CD4-positive, alpha-beta T cell treated with Interleukin-6 at 100 ng/mL for 8 hours (primary cell): ENCODE measurements at places on chromosomes 6 and 20.

- DNase-seq, result no peak
These were observed 101.3 kb downstream of the FOXO3 start for GRCh38 chr6:108661982-108662381.

DNA sequence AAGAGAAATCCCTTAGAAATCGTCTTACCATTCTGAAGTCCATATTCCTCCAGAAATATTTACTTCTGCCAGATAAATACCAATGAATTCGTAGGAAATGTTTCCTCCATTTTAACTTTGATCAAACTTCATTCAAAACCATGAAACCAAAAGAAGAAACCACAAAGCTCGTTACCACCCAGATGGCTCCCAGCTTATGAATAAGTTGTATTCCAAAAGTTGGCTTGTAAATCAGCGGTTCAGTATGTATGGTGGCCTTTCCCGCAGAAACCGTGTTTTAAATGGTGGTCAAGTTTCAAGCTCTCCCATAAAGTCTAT is 73.6 kb upstream of the RIPOR2 start:
- no peak for DNase-seq

DNA sequence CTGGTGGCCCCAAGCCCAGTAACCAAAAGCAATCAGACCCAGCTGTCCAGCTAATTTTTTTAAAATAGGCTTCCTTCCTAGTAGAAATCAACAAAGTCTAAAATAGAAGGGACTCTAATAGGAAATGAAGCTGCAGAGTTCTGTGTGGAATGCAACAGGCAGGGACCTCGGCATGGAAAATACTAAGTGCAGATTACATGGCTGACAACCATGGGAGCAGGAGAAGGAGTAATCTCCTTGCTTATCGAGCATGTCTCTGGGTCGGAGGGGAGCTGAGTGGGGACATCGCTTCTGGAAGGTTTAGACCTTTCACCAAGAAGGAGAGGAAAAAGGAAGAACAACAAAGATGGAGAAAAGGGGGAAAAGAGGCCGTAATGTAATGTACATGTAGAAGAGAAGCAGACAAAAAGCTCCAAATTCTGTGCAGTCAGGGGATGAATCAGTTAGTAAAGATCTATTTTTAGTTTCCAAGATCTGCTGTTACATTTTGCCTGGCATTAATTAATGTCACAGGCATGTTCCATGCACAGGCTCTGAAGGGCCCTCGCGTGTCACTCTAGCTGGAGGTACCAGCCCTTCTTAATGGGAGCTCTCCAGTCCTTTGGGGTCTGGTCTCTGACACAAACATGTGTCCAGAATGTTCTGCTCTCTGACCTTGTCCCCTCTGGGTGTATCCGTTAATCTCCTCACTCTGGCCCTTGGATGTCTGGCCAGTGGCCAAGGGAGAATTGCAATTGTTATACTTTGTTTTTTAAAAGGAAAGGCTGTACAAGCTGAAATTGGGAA is 16.6 kb upstream of the ZNF831 start:
- DNase-seq, result no peak

- no peak for DNase-seq
These were observed 37.2 kb downstream of the SLC22A2 start for GRCh38 chr6:160221423-160221822.
